ENCODE measurements at places on chromosomes 4 and X.

DNA sequence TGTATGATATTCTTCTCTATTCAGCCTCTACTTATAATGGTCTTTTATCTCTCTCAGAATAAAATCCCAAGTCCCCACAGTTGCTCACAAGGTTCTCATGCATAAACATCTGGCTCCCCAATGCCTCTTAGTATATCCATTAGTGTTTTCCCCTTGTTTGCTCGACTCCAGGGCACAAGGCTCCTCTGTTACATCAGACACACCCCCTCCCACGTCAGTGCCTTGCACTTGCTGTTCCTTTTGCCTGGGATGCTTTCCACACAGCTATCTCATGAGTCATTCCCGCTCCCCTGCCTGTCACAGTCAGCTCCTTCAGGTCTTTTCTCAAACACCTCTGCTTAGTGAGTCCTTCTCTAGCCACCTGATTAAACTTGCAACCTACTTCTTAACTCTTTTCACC, 260.2 kb downstream of the IL1RAPL1 start:
- no peak for DNase-seq

DNA sequence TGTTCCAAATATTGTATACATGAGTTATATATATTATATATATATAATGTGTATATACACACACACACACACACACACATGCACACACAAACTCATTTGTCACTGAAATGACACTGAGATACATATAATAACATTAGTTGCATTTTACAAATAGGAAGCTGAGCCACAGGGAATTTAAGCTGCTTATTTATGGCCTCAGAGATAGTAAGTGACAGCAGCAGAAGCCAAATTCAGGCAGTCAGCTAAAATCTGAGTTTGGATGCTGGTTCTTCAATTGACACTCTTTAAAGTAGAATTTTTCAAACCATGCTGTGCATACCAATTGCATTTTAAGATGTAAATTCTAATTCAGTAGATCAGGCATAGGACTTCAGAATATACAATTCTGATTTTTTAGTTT, 163.3 kb upstream of the CTSO start:
- DNase-seq = no peak

DNA sequence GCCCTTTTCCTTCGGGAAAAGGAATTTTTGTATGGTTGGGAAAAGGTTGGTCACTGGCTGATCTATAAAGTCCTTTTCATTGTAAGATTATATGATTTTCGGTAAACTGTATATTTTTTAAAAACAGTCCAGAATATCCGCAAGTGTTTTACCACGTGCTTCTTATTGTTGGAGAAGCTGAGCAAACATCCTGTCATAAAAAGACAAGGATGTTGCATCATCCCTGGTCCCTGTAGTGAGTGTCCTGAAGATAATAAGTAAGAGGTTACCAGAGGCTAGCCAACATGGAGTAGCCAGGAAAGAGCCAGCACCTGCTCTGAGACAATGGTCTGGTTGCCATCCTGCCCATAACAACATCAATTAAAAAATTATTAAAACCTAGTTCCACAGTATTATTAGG, 5.1 kb downstream of the CXCL9 start:
- DNase-seq = no peak

DNA sequence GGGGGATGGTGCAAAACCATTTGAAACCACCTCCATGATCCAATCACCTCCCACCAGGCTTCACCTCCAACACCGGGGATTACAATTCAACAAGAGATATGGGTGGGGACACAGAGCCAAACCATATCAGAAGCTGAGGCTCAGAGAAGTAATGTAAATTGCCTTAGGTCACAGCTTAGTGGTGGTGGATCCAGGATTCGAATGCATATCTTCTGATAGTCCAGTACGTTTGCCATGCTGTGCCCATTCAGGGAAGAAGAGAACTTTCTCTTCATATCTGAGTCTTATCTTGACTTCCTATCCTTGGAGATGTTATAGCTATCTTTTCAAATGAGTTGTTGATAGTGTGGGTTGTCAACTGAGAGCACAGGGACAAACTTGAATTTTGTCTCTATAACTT, 325.5 kb downstream of the ZIC3 start:
- no peak for DNase-seq

GRCh38 chr4:54400802-54401201, 171.7 kb downstream of the PDGFRA start:
- DNase-seq = no peak

DNA sequence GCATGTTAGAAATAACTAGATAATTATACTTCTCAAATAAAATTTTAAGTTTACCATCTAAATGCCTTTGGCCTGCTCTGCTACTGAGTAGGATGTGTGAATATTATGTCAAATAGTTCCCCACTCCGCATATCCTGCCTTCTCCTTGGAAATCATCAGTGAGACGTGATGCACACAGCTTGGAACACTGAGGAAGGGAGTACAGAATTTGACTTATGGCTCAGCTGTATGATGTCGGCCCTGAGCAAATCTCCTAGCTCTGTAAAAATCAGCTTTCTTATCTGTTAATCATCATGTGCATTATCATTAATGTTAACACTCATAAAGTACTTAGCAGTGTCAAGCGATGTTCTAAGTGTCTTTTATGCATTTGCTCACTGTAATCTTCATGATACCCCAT, 241.0 kb upstream of the ANKRD50 start:
- DNase-seq = no peak
